ENCODE measurements at places on chromosomes 7 and 10.
A peak's percentile ranks its signal among the peaks of the same experiment; 100 is the strongest.

GRCh38 chr10:28241741-28242399 lies 61.0 kb downstream of the MPP7 start:
- peak; percentile 67 for DNase-seq

- DNase-seq, result peak; percentile 67
Observed at GRCh38 chr7:50728184-50728583, 54.5 kb downstream of the GRB10 start.

- no peak for DNase-seq
Observed at GRCh38 chr7:9939176-9939575, 1034.5 kb upstream of the PHF14 start.

DNA sequence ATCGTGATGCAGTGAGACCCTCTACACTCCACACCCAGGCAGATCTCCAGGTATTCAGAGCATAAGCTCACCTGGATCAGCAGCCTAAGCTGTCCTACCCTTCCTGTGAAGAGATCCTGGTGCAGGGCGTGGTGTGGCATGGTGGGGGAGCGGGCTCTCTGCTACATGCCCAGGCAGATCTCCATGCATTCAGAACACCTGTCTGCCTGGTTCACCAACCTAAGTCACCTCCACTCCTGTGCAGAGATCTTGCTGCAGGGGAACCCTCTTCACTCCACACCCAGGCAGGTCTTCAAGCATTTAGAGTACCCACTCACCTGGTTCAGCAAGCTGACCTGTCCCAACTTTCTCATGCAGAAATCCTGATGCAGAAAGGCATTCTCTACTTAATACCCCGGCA lies 394.4 kb upstream of the SEMA3A start:
- no peak for DNase-seq

DNA sequence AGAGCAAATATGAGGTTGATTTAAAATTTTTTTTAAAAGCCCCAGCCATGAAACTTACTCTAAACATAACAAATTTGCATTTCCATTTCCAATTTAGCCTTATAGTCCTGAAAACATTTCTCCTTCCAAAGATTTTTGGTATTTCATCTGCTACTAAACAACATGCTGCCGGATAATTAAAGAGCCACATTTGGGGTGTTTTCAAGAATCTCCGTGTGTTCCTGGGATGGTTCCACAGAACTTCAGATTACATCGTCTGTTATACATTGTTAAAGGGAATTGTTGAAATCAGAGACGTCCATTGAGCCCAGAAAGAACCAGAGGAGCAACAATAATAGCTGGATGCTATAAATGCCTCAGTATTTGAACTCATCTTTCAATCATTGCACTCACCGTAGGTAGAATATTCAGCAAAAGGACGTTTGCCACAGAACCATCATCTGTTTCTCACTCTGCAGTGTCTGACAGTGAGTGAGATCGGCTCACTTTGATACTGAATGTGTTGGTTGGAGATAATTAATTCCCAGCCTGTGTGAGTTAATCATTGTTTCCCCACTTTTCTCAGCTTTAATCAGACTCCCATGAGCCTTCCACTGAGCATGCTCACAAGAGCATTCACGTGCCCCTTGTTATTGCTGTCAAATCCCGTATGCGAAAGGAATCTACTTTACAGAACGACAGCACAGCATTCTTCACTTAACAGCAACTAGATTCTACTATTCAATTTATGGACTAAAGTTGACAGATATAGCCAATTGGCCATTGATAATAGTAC lies 128.4 kb upstream of the PALS2 start:
- no peak for DNase-seq

DNA sequence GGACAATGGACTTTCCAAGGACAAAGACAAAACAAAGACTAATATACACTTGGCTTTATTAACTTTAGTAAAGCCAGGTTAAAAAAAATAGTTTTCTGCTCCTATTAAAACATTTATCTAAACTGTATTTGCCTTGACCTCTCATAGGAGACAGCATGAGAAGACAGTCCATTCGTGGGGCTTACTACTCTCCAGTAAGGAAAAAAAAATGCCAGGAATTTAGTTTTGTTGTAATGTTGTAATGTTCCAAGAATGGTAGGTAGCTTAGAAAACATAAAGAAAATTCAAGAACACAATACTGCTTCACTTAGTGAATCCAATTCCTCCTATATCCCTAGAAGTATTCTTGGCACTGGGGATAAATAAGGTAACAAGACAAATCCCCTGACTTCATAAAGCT lies 81.7 kb downstream of the KMT2C start:
- DNase-seq, result peak; percentile 74

- peak; percentile 59 for DNase-seq
Observed at GRCh38 chr10:24814568-24815313, 91.1 kb upstream of the ARHGAP21 start.

- peak; percentile 9 for DNase-seq
Observed at GRCh38 chr10:114304571-114305421, 65.7 kb downstream of the VWA2 start.

DNA sequence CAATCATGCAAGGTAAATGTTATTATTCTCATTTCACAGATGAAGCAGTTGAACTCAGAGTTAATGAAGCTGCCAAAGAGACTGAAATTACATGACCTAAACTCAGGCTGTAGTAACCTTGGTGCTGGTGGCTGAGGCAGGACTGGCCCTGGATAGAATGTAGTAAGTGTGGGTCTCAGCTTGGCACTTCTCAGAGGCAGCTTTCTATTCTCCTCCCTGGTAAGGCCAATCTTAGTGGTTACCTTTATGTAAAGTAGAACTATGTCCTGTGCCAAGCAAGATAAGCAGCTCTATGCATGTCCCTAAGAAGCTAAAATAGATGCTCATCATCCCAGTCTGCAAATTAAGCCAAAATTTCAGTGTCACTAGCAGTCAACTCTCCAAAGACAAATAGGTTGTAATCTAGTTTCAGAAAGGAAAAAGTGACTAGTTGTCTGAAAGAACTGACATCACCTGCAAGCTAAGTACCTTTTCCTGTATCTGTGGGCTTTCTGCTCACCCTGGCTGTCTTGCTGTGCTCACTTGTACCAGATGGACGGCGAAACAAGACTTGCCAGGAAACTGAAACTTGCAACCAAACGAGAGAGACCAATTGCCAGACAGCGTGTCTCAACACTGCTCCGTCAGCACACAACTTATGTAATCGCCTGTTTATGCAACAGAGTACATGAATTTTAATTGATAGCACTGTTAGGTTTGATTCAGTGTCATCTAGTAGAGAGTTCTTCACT lies 43.7 kb downstream of the CH25H start:
- DNase-seq, result no peak

- no peak for DNase-seq
Observed at GRCh38 chr7:79046061-79046460, 407.4 kb downstream of the MAGI2 start.

DNA sequence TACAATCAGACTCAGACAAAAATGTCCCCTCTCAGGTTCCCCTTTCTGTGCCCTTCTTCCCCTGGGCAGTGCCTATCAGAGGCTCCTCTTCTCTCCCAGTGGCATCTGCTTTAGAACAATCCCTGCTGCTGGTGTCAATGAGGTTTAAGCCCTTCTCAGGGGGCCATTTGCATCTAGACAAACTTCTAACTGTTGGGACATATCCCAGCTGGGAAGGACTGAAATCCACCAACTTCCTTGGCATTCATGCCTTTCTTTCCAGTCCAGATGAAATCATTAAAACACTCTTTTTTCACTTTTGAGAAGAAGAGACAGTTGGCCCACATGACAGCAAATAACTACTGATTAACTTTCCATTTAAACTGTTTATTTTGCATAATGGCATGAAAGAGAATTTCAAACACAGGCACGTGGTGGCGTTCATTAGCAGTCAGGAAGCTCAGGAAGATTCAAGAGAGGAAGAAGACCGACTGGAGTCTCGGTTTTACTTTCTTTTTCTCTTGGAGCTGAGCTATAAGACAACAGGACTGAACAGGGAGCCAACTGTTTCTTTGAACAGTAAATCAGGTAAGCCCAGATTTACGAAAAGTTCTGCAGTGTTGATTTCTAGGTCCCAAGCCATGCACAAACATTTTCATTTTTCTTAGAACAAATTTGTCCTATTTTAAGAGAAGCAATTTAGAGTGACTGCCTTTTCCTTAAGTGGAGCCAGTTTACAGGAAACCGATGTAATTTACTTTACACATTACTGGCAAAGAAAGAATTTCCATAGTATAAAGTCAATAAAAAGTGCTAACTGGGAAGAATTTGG lies at the start of gene GIMAP2:
Gene GIMAP2 (plus strand): TSS at position 488 of the 811 bp plus-strand sequence. CDS start 1,354 bp downstream, outside the sequence.
- DNase-seq, result peak; percentile 1

GRCh38 chr7:146366938-146367337 lies 250.3 kb downstream of the CNTNAP2 start:
- no peak for DNase-seq

DNA sequence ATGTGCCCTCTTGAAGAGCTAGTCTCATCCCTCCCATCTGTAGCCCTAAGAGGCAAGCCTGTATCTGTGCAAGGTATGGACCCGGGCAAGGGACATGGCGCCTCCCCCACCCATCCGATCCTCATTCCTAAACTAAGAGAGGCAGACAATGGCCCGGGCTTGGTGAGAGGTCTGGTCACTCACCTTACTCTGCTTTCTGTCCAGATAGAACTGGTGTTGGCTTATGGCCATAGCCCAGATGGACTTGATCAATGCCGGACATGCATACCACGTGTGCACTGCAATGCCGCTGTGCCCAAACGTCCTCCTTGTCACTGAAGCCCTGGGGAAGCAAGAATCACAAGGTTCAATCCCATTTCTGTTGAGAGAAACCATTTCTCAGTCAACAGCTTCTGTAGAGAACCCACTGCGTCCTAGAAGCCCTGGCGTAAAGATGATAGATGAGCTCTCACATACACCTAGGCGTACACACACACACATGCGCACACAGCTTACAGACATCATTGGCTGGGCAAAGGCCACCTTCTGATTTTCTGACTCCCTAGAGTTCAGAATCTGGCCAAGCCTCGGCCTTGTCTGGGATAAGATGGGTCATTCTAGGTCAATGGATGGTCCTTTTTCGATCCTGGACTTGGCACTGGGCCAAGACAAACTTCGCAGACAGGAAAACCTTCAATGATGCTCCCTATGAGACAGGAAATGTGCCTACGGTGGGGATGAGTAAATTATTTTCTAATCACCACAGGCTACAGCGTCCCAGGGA lies 114.6 kb downstream of the PRPF18 start:
- DNase-seq, result no peak

DNA sequence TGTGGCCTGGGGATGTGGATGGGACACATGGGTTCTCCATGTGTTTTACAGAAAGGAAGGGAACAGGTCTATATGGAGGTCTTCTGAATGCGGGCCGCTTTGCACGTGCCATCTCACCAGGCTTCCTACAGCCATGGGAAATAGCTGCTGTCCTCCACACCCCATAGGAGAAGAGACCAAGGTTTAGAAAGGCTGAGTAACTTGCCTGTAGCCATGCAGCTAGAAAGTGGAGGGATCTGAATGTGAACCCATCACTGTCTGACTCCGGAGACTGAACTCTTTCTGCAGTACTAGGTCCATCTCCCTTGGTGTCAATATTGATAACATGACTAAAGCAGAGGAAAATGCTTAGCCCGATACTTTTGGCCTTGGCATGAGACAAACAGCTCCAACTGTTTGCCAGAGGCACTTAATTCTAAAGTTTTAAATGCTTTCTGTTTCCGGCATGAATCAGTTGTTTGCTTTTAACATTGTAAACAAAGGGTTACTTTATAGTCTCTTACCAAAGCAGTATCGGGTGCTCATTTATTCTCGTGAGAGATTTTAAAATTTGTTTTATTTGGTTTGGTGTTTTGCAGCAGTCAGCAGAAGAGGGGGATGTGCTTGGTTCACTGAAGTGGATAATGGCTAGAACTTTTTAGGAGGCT lies 64.8 kb upstream of the LOXL4 start:
- peak; percentile 61 for DNase-seq

DNA sequence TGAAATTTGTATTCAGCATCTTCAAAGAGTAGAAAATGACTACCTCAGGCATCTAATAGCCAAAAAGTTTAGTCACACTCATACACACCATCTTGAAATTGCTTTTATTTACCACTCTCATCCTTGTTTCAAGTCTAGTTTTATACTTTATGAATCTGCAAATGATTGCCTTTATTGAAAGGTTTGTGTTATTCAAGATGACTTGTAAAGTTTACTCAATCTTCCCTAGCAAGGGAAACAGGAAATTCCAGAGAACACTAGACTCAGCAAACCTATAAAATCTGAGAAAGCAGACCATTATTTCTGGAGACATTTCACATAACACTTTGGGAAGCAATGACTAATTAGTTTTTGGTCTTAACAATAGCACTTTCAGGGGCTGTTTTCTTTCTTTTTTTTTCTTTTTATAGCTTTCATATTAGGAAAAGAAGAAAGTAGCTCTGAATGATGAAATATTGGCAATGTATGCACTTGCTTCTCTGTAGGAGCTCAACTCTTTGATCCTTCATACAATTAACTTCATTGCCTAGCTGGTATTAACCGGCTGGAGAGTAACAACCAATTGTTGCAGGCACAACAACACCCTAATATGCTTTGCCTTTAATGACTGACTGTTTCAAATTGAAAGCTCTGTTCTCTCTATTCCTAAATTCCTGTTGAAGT lies 68.9 kb upstream of the HDAC9 start:
- DNase-seq, result peak; percentile 85

- no peak for DNase-seq
Observed at GRCh38 chr10:36266923-36267322, 624.8 kb upstream of the FZD8 start.
